Esophagus muscularis mucosa (tissue), 4 donors: ENCODE measurements at places on chromosomes 5 and 9.

- DNase-seq, result no peak
- H3K4me1 ChIP-seq, result no peaks in the 10 kb centered on the region
- no peaks in the 10 kb centered on the region for H3K36me3 ChIP-seq
- H3K27ac ChIP-seq, result no peak overlapping the region
- no peaks in the 10 kb centered on the region for H3K27me3 ChIP-seq
- no peak overlapping the region for H3K4me3 ChIP-seq
Observed at GRCh38 chr5:88967633-88968585, 84.9 kb upstream of the MEF2C start.

- no peaks in the 10 kb centered on the region for H3K27me3 ChIP-seq
- no peak overlapping the region for H3K27ac ChIP-seq
- DNase-seq, result no peak
- no peak overlapping the region for H3K4me3 ChIP-seq
- H3K4me1 ChIP-seq, result no peaks in the 10 kb centered on the region
Observed at GRCh38 chr5:82754036-82754746, 323.0 kb downstream of the TMEM167A start.

DNA sequence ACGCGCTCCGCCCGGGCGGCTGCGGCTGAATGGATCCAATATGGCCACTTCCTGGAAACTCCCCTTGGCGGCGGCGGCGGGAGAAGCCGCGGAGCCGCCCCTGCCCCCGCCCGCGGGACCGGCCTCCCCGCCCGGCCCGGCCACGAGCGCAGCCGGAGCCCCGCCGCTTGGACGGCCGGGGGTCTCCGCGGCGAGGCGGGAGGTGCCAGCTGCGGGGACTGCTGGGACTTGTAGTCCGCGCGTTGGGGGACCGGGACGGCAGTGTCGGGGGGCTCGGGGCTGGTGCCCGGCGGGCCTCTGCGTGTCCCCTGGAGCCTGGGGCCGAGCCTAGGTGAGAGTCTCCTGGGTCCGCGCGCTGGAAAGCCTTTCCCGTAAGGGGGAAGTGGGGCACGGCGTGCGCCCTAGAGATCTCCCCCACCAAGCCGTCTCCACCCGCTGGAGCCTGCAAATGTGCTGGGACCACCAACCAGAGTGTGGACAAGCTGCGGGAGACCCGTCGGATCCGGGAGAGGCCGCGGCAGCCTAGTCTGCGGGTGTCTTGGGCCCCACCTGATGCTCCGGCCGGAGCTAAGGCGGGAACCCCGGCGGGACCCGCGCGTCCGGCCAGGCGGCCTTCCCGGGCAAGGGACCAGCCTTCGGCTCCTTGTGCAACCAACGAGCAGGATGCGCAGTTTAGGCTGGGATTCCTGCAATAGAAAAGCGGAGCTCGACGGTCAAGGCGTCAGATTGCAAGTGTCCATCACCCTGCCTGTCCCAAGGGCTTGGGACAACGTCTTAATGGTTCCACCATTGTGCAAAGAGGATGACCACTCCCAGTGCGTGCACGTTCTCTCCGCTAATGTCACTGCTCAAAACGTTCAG lies at the start of gene SEPTIN8:
TSS of gene SEPTIN8 (minus strand) at position 31 of the 861 bp plus-strand sequence. CDS start 102 bp downstream, outside the sequence.
- H3K4me3 ChIP-seq, result peak within 1 kb of the TSS; percentile 95
- no peaks in the 10 kb centered on the region for H3K27me3 ChIP-seq
- no peak for DNase-seq
- H3K36me3 ChIP-seq, result no peaks in the 10 kb centered on the region

DNA sequence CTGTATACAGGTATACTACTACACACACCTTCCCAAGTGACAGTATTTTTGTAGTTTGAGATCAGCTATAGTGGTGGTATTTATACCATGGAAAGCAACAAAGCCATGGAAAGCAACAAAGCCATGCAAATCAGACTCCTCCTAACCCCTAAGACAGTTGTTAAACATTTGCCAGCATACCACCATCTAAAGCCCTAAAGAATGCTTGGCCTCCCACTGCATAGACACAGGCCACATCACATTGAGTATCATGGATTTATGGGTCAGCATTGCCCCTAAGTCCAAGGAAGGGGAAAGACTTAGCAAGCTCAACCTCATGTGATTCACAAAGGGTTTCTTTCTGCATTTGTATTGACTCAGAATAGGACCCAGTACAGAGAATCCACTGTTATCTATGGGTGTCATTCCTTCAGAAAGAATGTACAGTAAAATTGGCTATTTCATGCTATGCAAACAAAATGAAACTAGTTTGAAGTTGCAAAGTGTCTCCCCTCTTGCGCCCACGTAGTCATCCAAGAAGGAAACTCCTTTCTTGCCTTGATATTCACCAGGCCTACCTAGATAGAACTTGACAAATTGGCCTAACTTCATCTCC lies 70.4 kb upstream of the IQGAP2 start:
- no peak for DNase-seq
- H3K27ac ChIP-seq, result no peak overlapping the region
- H3K4me1 ChIP-seq, result peaks cover under 1% of the 10 kb centered on the region
- H3K4me3 ChIP-seq, result no peak overlapping the region
- H3K36me3 ChIP-seq, result no peaks in the 10 kb centered on the region

GRCh38 chr9:4167079-4167671 lies 132.7 kb downstream of the GLIS3 start:
- H3K36me3 ChIP-seq, result no peaks in the 10 kb centered on the region
- no peak overlapping the region for H3K4me3 ChIP-seq
- no peak overlapping the region for H3K27ac ChIP-seq
- peaks cover 8% of the 10 kb centered on the region for H3K4me1 ChIP-seq
- no peaks in the 10 kb centered on the region for H3K27me3 ChIP-seq
